MCF 10A (cell line): ENCODE measurements at places on chromosomes 16 and 17. TPM values are rescaled to one million over a fixed set of nuclear protein-coding genes. Genes with fewer than 3 reads are reported as not detected.

GRCh38 chr16:29883987-29884386 lies 15.4 kb downstream of the SEZ6L2 start:
- no peak for DNase-seq
- no peak overlapping the region for H3K4me3 ChIP-seq
- H3K27ac ChIP-seq: no peak overlapping the region
- H3K27me3 ChIP-seq: no peaks in the 10 kb centered on the region
- H3K4me1 ChIP-seq: no peaks in the 10 kb centered on the region
- H3K36me3 ChIP-seq: no peaks in the 10 kb centered on the region

GRCh38 chr17:50060951-50061712 lies 5.2 kb downstream of the ITGA3 start:
- H3K36me3 ChIP-seq: peaks cover 43% of the 10 kb centered on the region
- H3K4me1 ChIP-seq: peaks cover 78% of the 10 kb centered on the region
- H3K4me3 ChIP-seq: peak overlapping the region; percentile 80
- H3K27ac ChIP-seq: peak overlapping the region; percentile 95
- peak; percentile 95 for DNase-seq

- peak overlapping the region; percentile 78 for H3K27ac ChIP-seq
- peak; percentile 81 for DNase-seq
- peaks cover 64% of the 10 kb centered on the region for H3K4me1 ChIP-seq
Observed at GRCh38 chr16:53781023-53781605, 77.2 kb downstream of the FTO start.

DNA sequence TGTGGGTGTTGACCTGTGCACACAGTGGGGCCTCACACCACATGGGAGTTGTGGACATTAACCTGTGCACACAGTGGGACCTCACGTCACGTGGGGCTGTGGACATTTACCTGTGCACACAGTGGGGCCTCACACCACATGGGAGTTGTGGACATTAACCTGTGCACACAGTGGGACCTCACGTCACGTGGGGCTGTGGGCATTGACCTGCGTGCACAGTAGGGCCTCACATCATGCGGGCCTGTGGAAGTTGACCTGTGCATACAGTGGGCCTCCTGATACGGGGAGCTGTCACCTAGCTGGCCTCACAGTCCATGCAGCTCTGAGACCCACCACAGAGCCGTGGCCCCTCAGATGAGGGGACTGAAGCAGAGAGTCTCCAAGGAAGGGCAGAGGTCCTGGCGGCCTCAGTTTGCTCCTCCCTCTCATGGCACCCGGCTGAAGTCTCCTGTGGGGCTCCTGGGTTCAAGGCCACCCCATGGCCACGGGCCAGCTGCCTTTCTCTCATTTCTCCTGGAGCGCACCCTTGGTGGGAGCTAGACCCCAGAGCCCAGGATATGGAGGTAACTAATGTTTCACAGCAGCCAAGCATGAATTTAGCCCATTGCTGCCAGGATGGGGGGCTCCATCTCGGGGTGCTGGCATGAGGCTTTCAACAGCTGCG lies 21.0 kb downstream of the CACNA1H start:
- no peaks in the 10 kb centered on the region for H3K36me3 ChIP-seq
- DNase-seq: no peak
- peaks cover 13% of the 10 kb centered on the region for H3K27me3 ChIP-seq
- H3K4me3 ChIP-seq: no peak overlapping the region
- no peak overlapping the region for H3K27ac ChIP-seq
- no peaks in the 10 kb centered on the region for H3K4me1 ChIP-seq

GRCh38 chr17:58364270-58364942 lies 12.4 kb upstream of the SUPT4H1 start:
- no peak overlapping the region for H3K27ac ChIP-seq
- H3K4me3 ChIP-seq: no peak overlapping the region
- H3K36me3 ChIP-seq: peaks cover 31% of the 10 kb centered on the region
- no peaks in the 10 kb centered on the region for H3K27me3 ChIP-seq

DNA sequence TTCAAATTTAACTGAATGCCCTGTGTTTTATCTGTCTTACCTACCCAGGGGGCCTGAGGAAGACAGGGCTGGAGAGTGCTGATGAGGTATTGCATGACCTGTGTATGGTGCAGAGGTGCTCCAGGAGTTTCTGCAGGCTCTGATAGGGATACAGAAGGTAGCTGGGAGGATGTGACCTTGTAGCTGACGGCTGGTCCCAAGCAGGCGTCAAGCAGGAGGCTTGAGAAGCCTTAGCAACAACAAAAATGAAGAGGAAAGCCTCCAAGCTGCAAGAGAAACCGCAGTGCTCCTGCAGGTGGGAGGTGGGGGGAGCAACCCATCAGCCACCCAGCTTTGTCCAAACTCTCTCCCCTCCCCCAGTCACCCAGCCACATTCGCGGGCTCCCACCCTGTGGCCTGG lies 40.4 kb downstream of the LAT start:
- H3K27ac ChIP-seq: no peak overlapping the region
- peaks cover 4% of the 10 kb centered on the region for H3K36me3 ChIP-seq
- DNase-seq: no peak

DNA sequence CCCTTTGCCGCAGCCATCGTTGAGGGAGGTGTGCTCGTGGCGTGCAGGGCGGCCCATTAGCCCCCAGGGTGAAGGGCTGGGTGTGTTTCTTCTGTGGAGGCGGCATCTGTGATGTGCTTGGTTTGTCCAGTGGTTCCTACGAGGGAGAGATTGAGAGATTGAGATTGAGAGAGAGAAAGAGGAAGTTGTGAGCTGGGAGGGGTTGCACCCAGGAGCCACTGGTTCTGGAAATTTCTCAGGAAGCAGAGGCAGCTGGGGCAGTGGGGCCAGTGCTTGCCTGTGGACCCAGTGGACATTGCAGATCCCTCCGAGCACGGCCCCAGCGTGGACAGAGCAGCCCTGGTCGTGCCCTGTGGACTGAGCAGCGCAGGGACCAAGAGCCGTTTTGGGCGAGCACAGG lies 72.0 kb upstream of the ZNF750 start:
- H3K4me1 ChIP-seq: no peaks in the 10 kb centered on the region
- peaks cover 38% of the 10 kb centered on the region for H3K36me3 ChIP-seq
- H3K27ac ChIP-seq: no peak overlapping the region
- H3K27me3 ChIP-seq: no peaks in the 10 kb centered on the region
- DNase-seq: no peak

GRCh38 chr16:12148120-12148519 lies 171.6 kb downstream of the SNX29 start:
- H3K27ac ChIP-seq: no peak overlapping the region
- H3K4me1 ChIP-seq: no peaks in the 10 kb centered on the region
- H3K4me3 ChIP-seq: no peak overlapping the region
- no peak for DNase-seq

DNA sequence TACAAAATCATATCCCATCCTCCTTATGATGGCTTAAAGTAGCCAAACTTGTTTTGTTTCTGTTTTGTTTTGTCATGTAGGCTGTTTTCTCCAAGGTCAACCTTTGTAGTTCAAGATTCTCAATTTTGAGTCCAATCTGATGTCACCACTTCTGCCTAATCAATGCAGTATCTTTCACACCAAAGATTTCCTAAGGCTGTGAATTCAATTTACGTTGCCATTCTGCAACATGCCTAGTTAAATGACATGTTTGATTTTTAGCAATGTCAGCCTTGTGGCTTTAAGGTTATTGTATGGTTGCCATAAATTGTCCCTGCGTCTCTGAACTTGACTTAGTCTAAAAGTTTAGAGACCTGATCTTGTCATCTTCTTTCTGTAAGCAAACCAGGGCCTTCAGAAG lies 20.4 kb downstream of the ZNF213 start:
- DNase-seq: no peak
- peaks cover 10% of the 10 kb centered on the region for H3K4me1 ChIP-seq
- H3K36me3 ChIP-seq: peaks cover 57% of the 10 kb centered on the region
- no peak overlapping the region for H3K27ac ChIP-seq
- no peaks in the 10 kb centered on the region for H3K27me3 ChIP-seq

- peak overlapping the region; percentile 57 for H3K27ac ChIP-seq
- H3K27me3 ChIP-seq: no peaks in the 10 kb centered on the region
- no peak overlapping the region for H3K4me3 ChIP-seq
- no peaks in the 10 kb centered on the region for H3K36me3 ChIP-seq
- peaks cover 5% of the 10 kb centered on the region for H3K4me1 ChIP-seq
- no peak for DNase-seq
Observed at GRCh38 chr16:13435415-13435814, 484.5 kb upstream of the ERCC4 start.

DNA sequence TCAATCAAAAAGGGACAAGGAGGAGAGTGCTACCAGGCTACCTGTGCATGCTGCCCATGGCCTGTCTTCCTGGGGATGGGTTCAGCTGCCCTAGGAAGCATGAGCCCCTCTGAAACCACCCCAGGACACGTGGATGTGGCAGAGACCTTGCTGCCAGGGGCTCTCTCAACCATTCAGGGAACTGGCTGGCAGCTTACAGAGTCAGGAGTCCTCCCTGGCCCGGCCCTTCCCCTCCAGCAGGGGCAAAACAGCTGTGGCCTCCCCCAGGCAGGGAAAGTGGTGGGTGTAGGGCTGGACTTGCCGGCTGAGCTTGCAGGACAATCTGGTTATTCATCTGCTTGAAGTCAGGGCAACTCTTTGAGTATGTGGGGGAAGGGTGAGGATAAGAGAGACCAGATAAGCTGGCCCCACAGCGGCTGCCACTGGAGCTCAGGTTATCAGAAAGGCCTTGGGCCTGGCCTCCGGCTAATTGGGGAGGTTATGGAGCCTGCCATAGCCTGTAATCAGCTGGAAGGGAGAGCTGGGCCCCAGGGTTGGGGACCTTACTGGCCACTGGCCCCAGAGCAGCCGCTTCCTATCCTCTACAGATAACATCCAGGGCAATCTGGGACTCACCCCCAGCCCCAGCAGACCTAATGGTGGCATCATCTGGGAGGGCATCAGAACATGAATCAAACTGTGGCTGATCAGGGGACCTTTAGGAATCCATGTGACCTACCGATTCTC lies 5.6 kb upstream of the TBX2 start:
- H3K27ac ChIP-seq: no peak overlapping the region
- no peak overlapping the region for H3K4me3 ChIP-seq
- peaks cover 11% of the 10 kb centered on the region for H3K36me3 ChIP-seq
- no peaks in the 10 kb centered on the region for H3K4me1 ChIP-seq
- H3K27me3 ChIP-seq: no peaks in the 10 kb centered on the region

- peaks cover 61% of the 10 kb centered on the region for H3K27me3 ChIP-seq
- no peaks in the 10 kb centered on the region for H3K4me1 ChIP-seq
- DNase-seq: no peak
- H3K4me3 ChIP-seq: no peak overlapping the region
- H3K27ac ChIP-seq: no peak overlapping the region
Observed at GRCh38 chr17:47778184-47778635, 43.4 kb downstream of the OSBPL7 start.

DNA sequence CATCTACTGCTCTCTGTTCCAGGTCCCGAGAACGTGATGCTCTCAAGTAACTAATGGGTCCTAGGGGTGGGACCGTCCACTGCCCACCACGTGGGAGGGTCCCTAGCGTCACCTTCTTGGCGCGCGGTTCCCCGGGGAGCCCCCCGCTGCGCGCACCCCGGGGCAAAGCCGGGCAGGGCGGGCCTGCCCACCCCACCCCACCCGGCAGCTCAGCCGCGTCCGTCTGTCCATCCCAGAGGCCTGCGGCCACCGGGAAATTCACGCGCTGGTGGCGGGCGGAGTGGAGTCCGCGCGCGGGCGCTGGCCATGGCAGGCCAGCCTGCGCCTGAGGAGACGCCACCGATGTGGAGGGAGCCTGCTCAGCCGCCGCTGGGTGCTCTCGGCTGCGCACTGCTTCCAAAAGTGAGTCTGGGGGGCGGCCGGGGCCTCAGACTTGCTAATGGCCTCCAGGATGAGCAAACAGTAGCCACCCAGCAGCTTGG lies 494 bp downstream of the PRSS41 start:
- H3K4me1 ChIP-seq: peaks cover 28% of the 10 kb centered on the region
- DNase-seq: no peak
- no peak overlapping the region for H3K27ac ChIP-seq
- peaks cover 6% of the 10 kb centered on the region for H3K36me3 ChIP-seq

DNA sequence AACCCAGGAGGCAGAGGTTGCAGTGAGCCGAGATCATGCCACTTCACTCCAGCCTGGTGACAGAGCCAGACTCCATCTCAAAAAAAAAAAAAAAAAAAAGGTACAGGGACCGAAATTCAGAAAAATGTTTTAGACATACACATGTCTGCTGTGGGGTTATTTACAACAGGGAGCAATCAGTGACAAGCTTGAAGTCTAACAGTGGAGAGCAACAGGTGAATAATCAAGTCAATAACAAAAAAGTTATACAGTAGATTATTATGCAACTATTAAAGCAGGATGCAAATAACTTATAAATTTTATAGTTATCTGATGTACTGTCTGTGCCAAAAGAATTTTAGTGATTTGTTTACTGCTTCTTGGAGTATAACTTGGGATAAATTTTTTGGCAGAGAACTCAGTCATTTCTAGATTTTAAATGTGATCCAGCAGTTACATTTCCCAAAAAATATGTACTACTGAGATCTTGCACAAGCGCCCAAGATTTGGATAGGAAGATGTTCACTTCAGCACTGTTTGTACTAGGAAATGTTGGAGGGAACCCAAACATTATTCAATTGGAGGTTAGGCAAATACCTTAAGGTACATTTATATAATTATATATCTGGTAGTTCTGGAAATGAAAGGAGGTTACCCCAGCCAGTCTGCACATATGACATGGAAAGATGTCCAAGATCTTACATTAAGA lies 34.1 kb downstream of the EEF2K start:
- peaks cover 38% of the 10 kb centered on the region for H3K36me3 ChIP-seq
- peaks cover 7% of the 10 kb centered on the region for H3K4me1 ChIP-seq
- no peak overlapping the region for H3K4me3 ChIP-seq
- no peaks in the 10 kb centered on the region for H3K27me3 ChIP-seq
- no peak overlapping the region for H3K27ac ChIP-seq

DNA sequence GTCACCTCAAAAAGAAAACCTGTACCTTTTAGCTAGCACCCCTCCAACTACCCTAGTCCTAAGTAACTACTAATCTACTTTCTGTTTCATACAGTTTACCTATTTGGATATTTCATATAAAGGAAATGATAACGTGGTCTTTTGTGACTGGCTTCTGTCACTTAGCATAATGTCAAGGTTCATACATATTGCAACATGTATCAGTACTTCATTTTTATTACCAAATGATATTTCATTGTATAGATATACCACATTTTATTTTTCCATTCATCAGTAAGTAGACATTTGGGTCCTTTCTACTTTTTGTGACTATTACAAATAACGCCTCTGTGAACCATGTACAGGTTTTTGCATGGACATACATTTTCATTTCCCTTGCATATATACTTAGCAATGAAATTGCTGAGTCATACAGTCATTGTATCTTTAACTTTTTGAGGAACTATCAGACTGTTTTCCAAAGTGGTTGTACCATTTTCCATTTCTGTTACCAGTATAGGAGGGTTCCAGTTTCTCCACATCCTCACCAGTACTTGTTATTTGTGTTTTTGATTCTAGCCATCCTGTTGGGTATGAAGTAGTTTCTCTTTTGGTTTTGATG lies 23.7 kb downstream of the MOSMO start:
- DNase-seq: no peak
- no peak overlapping the region for H3K4me3 ChIP-seq
- peak overlapping the region; percentile 36 for H3K27ac ChIP-seq
- peaks cover 16% of the 10 kb centered on the region for H3K36me3 ChIP-seq
- peaks cover 41% of the 10 kb centered on the region for H3K4me1 ChIP-seq
- H3K27me3 ChIP-seq: no peaks in the 10 kb centered on the region

KCNJ2 gene
- 0.19 and 0.54 TPM in 2 replicates for total RNA-seq

CACNG5 gene
- total RNA-seq: not detected in 2 replicates

TBC1D3K gene
- total RNA-seq: not detected in 2 replicates

KAT8 gene
- total RNA-seq: 42.0 and 45.8 TPM in 2 replicates
